ENCODE measurements at places on chromosomes 5 and 9.

DNA sequence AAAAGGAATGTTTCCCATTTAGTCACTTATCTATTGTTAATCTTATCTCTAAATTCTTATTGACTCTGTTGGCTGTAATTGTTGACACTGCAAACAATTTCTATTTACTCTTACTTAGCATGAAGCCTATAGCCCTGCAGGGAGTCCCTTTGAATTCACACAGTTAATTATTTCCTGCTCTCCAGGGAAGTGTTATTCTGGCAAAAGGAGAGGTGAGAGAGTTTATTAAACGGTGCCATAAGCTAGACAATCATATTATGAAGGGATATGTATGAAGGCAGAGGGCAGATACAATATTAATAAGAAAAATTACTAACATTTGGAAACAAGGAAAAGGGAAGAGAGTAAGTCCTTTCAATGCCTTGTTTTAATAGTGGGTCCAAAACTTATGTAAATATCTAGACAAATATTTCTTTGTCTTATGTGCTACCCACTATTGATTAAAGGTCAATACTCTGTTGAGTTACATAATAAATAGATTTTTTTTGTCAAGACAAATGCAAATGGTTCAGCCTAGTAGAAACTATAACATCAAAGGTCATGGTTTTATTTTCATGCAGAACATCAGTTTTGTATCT is 107.1 kb downstream of the CDH18 start:
- no peak for DNase-seq

DNA sequence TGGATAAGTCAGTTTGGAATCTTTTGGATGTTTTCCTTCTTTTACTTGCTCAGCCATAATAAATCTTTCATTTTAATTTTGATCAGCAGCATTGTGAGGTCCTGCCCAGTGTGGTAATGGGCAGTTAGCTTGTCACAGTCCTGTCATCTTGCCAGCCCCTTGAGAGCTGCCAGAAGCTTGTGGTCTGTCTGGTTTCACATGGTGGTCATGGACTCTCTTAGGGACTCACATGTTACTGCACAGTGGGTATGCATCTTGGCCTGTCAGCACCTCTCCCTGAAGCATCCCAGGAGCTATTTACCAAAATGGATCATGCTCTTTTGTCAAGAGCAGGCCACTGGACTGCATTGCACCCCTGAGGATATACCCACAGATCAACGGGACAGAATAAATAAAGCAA is 60.3 kb downstream of the DAPK1 start:
- DNase-seq = no peak

GRCh38 chr5:16072616-16073015 is 107.0 kb downstream of the MARCHF11 start:
- no peak for DNase-seq

GRCh38 chr9:114099669-114100270 is 678 bp upstream of the KIF12 start:
- DNase-seq = no peak

DNA sequence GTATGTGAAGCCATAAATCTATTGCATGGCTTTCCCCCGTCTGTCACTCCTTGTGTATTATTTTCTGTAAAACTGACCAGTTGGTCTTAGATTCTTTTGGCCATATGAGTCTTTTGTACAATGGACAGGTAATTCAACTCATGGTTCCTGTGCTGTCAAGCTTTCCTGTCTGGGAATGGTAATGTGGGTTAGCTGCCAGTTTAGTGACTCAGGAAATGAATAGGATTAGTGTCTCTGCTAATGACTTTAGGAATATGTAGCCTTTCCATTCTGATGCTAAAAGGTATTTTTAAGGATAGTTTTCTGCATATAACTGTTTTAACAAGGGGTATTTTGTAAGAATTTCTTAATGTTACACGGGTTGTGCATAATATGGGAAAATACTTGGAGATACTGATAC is 182.7 kb downstream of the PBX3 start:
- DNase-seq = no peak

GRCh38 chr5:134038138-134038537 is 33.4 kb upstream of the VDAC1 start:
- DNase-seq = no peak

- peak; percentile 61 for DNase-seq
Measured at GRCh38 chr9:16344343-16344742, 526.1 kb downstream of the BNC2 start.

DNA sequence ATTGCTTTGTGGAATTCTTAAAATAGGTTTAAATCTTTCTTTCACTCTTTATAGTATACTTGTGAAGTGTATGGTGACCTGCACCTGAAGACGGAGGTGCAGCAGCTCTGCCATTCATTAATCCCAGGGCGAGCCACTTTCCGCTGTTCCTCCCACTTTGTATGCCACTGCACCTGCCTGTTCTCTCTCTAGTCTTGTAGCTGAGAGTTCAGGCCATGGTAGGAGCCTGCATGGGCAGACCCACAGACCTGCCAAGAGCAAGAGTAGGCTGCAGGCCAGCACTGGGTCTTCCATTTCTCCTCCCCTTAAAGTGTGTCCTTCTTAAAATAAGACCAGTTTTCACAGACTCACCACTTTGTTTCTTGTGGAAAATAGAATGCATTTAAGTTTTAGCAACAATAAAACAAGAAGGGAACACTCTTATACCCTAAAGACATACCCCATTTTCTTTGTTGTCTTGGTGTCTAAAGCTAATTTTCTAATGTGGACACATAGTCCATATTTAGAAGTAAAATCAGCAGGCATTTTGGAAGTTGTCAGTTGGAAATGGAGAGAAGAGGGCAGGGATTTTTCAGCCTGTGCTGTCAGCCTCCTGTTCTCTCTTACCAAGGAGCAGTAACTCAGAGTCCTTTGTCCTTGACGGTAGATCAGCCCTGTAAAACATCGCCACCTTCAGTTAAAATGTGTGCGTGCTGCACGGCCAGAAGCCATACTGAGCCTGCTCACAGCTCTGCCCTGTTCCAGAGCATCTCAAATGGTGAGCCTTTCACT is 103.2 kb downstream of the SNCAIP start:
- DNase-seq = peak; percentile 56

DNA sequence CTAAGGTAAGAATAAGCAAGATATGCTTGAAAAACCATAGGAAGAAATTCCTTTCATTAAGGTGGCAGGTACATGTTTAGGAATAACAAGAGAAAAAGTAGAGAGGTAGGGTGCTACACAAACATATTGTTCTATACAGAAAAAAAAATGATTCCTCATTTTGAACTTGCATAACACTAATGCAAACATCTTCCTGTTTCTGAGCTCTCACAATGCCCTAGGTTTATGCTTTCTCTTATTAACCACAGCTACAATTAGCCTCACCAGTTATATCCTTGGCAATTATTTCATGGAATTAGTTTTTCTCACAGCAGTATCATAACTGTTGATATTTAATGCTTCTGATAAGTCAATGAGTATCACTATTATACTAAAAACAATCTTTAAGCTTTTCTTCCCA is 20.7 kb downstream of the CEMIP2 start:
- no peak for DNase-seq

DNA sequence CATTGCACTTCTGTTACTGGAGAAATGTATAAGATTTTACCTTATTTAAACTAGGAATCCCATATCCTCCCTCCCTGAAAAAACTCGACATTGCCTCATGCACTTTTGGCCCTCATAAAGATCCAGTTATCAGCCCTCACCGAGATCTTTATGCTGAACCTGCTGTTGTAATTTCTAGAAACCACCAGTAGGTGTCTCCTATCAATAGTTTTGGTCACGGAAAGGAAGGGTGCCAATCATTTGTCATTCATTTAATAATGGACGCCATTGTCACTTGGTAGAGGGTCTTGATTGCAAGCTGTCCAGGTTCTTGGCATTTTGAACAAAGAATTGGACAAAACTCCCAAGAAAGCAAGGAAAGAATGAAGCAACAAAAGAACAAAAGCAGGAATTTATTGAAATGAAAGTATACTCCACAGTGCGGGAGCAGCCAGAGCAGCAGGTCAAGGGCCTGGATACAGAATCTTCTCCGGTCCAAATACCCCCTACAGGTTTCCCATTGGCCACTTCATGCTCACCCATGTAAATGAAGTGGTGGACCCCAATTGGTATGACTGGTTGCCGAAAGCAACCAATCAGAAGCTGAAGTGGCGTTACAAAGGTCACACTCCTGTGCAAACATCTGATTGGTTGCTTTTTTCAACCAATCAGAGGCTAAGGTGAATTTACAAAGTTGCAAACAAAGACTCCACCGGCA is 524.3 kb downstream of the PSAT1 start:
- DNase-seq = peak; percentile 28

Data from HFFc6 (cell line).